DMS79 treated with DMSO at 0.1 percent for 48 hours (cell line): ENCODE measurements at places on chromosomes 3 and 15.

- no peak for DNase-seq
These were observed 254.5 kb downstream of the NLGN1 start for GRCh38 chr3:173652093-173652492.

DNA sequence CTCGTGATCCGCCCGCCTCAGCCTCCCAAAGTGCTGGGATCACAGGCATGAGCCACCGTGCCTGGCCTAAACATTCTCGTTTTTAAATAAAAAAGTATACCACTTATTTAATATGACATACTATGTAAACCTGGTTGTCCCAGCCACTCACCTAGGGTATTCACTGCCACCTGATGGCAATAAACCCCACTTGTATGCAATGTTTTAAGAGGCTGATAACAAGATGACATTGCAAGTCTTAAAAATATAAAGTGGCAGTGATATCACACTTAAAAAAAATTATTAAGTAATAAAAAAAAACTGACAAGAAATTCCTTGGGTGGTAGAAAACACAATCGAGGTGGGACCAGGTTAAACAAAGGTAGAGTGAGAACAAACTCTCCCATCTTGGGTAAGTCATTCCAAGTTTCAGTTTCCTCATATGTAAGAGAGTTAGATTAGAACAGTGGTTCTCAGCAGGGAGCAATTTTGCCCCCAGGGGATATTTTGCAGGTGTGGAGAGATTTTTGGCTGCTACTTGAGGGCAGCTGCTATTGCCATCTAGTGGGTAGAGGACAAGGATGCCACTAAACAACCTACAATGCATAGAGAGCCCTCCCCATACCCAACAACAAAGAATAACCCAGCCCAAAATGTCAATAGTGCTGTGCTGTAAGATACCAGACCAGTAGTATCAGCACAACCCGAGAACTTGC is 14.5 kb downstream of the ARF4 start:
- DNase-seq: no peak

DNA sequence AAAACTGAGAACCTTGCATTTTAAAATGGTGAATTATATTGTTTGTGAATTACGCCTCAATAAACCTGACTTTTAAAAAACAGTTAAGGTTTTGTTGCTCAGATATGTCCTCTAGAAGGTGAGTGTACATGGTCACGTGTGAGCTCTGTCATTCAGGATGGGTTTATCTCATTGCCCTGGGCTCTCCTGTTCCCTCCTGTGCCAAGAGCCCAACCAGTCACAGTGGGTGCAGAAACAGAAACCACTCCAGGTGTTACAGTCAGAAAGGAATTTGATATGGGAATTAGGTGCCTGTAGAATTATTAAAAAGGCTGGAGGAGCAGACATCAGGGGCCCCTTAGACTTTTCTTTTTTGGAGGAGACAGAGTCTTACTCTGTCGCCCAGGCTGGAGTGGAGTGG is 196.4 kb downstream of the STT3B start:
- no peak for DNase-seq

DNA sequence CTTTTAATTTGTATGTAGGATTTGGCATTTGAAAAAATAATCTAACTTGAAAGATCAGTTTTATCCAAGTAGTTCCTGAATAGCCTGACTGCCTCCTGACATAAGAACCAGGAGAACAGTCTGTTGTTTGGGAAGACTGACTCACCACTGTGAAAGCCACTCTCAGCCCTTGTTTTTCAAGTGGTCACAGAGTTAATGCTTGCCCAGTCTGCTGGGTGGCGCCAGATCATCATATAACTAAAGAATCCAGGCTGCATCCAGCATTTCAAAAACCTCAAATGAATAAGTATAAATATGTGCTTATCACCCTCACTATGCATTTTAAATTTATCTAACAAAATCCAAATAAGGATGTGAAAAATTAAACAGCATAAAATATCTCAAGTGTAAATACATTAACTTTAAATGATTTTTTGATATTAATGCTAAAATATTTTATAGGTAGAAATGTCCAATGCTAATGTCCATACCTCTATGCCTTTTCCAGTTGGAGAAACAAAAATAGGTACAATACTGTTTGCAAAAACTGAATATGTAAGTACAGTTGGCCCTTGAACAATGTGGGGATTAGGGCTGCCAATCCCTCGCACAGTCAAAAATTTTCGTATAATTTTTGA is 26.9 kb upstream of the ZBBX start:
- no peak for DNase-seq

GRCh38 chr15:76310475-76311099 is 682 bp downstream of the ETFA start:
- no peak for DNase-seq

DNA sequence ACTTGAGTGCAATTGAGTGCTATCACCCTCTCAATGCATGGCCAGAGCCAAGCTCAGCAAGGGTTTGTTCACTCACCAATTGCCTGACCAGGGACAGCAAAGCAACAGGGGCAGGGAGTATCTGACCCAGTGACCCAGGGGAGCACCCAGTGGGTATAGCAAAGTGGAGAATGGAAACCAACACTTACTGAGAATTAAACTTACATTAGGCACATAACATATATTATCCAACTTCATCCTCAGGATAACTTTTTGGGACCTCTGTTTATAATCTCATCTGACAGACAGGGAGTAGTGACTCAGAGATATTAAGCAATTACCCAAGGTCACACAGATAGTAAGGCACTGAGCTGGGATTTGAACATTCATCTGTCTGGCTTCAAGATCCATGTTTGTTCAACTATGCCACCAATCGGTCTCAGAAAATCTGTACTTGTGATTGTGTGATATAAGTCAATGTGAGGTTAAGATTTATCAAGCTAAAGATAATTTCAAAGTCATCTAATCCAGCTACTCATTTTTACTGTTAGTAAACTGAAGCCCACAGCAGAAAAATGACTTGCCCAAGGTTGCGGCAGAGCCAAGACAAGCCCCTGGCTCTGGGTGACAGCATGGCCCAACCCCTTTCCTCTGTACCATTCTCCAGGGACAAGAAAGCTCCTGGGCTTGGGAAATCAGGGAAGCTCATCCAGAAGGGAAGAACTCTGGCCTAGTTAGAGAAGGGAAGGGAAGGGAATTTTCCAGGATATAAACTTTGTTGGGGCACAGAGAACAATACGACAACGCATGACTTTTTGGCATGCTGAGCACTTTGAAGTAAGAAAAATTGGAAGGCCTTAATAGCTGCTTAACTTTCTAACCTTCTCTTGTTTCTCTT is 138.0 kb upstream of the SMAD3 start:
- no peak for DNase-seq

DNA sequence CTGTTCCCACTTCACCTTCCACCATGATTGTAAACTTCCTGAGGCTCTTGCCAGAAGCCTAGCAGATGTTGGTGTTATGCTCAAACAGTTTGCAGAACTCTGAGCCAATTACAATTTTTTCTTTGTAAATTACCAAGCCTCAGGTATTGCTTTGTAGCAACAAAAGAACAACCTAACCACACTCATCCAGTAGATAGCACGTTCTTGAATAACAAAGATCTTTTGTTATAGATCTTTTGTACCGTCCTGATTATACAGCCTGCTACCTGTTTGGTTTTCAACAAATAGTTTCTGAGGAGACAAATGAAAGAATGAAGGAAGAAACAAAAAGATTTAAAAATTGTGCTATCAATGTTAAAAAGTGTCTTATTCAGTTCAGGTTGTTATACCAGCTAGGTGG is 474.7 kb upstream of the ALCAM start:
- DNase-seq: no peak

DNA sequence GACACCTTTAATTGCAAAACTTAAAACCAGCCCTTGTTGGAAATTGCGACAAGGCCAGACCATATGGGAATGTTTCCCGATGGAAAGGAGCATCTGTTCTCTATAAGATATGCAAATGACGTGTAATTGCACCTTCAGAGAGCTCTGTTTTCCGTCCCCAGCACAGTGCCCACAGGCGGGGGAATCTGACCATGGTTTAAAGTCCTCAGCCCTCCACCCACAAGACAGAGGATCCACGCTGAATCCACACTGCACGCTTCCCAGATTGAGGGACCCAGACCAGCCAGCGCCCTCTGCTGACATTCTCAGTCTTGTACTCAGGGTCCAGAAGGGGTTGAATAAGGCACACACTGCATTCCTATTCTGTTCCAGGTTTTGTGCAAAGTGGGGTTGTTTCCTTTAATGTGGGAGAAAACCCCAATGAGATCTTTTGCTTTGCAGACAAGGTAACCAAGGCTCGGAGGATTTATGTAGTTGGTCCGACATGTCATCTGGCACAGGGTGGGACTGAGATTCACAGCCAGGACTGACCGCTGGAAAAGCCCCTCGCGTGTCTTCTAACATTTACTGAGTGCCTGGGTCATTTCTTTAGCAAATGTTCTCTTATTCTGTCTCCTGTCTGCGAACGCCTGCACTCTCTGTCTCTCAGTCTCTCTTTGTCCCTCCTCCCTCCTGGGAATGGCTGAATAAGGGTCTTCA is 36.8 kb upstream of the KLHL25 start:
- no peak for DNase-seq

GRCh38 chr3:131551761-131552160 is 49.0 kb upstream of the MRPL3 start:
- DNase-seq: peak; percentile 43

DNA sequence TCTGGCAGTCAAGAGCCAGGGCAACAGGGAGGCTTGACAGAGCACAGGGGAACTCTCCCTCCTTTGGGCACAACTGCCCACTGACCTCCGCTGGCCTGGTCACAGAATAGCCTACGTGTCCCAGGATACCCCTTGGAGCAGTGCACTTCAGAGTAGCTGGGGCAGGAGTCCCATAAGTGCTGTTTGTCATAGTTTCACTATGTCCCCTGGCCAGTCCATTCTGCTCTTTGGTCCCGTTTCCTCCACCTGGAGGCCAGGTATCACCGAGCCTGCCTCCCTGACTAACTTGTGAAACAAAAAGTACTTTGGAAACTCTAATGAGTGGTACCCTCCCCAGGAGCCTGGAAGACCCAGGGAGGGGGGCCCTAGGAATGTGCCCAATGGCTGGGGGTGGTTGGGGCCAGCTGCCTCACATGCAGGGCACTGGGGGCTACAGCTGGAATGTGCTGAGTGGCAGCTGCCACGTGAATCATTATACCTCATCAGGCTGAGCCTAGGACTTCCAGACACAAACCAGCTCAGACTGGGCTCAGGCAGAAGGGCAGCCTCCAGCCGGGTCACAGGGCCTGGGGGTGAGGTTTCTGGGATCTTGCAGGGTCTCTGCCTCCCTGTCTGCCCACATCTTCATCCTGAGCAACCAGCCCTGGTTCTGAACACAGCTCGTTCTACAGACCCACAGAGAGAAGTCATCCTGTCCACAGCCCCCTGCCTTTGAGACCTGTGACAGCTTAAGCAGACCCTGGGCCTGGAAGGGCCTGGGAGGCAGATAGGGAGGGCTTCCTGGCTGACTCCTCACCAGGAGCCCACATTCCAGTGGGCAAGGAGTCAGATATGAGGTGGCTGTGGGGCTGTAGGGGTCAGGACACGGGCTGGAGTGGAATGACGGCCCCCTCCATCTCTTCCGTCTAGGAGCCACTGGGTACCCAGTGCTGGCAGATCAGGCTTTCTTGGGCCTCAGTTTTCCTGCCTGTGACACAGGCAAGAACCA is 914 bp upstream of the PTH1R start:
- DNase-seq: no peak

GRCh38 chr3:196962930-196963630 is 5.6 kb downstream of the PIGZ start:
- DNase-seq: no peak

DNA sequence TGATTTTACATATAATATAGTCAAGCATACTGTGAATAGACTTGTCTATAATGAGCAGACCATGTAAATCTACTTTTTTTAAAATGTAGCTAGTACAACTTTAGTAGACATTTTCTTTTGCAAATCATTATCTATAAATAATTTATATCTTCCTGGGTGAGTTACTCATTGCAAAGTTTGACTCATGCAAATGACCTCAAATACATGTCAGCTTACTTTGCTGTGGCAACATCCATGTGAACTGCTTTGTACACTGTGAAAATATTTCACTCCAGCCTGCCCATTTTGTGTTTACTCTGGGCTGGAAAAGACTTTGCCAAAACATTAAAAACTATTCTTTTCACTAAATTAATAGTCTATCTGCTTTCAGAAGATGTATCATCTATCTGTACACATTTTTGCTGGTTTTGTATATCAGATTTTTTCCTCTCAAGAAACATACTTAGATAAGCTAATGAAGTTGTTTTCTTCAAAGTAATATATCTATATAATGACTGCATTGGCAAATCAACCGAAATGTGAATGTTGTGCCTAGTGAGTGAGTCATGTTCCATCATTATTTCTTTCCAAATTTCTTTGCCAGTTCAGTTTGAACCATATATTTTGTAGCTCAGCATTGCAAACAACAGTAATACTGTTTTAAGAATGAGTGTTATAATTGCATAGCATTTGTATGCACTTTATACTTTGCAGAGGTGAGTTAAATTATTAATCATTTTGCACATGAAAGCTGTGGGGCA is 26.5 kb downstream of the IGSF10 start:
- DNase-seq: no peak

DNA sequence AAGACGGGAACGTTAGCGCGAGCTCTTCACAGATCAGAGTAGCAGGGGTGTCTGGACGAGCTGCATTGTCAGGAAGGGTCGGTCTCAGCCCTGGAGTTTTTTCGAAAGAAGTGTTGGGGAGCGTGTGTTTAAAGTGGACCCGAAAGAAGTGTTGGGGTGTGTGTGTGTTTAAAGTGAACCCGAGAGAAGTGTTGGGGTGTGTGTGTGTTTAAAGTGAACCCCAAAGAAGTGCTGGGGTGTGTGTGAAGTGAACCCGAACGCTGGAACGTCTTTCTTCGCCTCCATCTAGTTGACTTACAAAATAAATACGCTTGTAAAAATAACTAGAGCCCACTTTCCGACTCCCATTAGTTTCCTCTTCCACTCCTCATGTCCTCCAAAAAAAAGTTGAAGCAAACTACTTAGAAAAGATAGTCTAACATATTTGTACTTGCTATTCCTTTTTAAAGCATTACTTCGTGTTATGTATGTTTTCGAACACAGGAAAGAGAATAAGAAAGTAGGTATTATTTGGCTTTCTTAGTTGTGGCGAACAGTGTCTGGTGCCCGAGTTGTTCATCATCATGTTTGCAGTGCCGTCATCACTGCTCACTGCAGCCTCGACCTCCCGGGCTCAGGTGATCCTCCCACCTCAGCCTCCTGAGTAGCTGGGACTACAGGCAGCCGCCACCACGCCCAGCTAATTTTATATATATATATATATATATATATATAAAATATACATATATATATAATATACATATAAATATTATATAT is 1.0 kb downstream of the LRCH3 start:
- no peak for DNase-seq

DNA sequence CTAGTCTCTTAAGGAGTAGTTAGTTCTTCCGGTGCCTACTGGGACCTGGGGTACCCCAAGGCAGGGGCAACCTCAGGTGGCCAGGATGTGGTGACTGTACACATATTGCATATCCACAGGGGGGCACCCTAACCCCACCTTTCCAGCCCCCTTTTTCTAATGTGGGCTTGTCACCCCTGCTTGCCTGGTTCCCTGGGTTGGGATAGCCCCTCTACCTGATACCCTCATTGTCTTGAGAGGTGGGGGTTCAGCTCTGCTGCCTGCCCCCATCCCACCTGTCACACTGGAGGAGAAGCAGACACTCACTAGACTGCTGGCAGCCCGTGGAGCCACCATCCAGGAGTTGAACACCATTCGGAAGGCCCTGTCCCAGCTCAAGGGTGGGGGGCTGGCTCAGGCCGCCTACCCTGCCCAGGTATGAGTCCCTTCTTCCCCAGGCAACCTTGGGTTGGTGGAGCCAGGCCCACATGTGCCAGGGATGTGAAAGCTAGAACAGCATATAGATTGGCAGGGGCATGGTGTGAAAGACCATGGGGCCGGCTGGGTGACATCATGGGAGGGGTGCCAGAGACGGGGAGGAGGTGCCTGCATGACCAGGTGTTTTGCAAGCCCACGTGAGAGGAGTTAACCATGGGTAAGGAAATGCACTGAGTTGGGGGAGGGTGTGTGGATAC is 4.0 kb downstream of the GLYCTK start:
- DNase-seq: no peak
